ENCODE measurements at places on chromosomes 11 and 22. TPM values are rescaled to one million over a fixed set of nuclear protein-coding genes. Genes with fewer than 3 reads are reported as not detected.

ANKRD49 gene
- 7.6 TPM for total RNA-seq

MS4A6E gene
- total RNA-seq = not detected

GRCh38 chr11:94948070-94948617 is 25.2 kb downstream of the CWC15 start:
- H3K36me3 ChIP-seq = no peaks in the 10 kb centered on the region
- no peak overlapping the region for H3K27ac ChIP-seq
- H3K4me3 ChIP-seq = no peak overlapping the region
- DNase-seq = no peak

- H3K27ac ChIP-seq = no peak overlapping the region
- H3K27me3 ChIP-seq = no peaks in the 10 kb centered on the region
- no peak for DNase-seq
- no peak overlapping the region for H3K4me3 ChIP-seq
- peaks cover 11% of the 10 kb centered on the region for H3K4me1 ChIP-seq
Observed at GRCh38 chr22:24039046-24039445, 27.9 kb downstream of the CABIN1 start.

DNA sequence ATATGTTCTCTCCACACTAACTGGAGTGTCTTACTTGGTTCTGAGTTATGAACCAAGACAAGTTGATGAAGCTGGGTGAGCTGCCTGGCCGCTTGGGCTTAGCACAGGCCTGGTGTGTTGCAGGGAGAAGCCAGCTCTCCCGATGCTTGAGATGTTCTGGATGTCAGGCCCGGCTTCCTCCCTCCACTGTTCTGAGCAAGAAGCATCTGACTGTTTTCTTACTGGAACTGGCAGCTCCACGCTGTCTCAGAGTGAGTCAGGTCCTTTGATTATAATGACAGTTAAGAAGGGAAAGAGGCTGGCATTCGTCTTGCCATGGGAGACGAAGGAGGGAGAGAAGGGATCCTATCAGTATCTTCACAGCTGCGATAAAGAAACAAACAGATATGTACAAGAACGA is 46.5 kb upstream of the CRTAM start:
- peaks cover 15% of the 10 kb centered on the region for H3K36me3 ChIP-seq
- H3K27me3 ChIP-seq = no peaks in the 10 kb centered on the region
- no peak for DNase-seq
- peaks cover 8% of the 10 kb centered on the region for H3K4me1 ChIP-seq
- H3K4me3 ChIP-seq = no peak overlapping the region

DNA sequence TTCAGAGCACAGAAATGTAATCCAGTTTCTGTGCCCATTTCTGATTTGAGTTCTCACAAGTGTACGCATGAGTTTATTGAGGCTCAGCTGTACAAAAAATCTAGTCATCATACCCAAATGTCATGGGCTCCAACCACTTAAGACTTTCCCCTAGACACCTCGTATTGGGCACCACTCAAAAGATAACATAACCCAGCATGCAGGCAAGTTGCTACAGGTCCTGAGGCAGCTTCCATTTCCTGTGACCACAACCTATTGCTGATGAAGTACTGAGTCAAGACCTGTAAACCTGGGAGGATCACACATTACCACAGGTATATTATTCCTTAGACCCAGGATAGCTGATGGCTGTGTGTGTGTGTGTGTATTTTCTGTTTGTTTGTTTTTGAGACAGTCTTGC is 95.2 kb downstream of the MRTFA start:
- H3K4me1 ChIP-seq = no peaks in the 10 kb centered on the region
- no peaks in the 10 kb centered on the region for H3K36me3 ChIP-seq
- H3K4me3 ChIP-seq = no peak overlapping the region
- no peaks in the 10 kb centered on the region for H3K27me3 ChIP-seq
- DNase-seq = no peak

PDGFD gene
- 13.1 TPM for total RNA-seq

ATF4 gene
- total RNA-seq = 312 TPM

- H3K27ac ChIP-seq = no peak overlapping the region
- H3K27me3 ChIP-seq = no peaks in the 10 kb centered on the region
- H3K4me1 ChIP-seq = peaks cover 12% of the 10 kb centered on the region
- no peak overlapping the region for H3K4me3 ChIP-seq
Observed at GRCh38 chr11:111814557-111815320, 48.5 kb upstream of the PPP2R1B start.

DNA sequence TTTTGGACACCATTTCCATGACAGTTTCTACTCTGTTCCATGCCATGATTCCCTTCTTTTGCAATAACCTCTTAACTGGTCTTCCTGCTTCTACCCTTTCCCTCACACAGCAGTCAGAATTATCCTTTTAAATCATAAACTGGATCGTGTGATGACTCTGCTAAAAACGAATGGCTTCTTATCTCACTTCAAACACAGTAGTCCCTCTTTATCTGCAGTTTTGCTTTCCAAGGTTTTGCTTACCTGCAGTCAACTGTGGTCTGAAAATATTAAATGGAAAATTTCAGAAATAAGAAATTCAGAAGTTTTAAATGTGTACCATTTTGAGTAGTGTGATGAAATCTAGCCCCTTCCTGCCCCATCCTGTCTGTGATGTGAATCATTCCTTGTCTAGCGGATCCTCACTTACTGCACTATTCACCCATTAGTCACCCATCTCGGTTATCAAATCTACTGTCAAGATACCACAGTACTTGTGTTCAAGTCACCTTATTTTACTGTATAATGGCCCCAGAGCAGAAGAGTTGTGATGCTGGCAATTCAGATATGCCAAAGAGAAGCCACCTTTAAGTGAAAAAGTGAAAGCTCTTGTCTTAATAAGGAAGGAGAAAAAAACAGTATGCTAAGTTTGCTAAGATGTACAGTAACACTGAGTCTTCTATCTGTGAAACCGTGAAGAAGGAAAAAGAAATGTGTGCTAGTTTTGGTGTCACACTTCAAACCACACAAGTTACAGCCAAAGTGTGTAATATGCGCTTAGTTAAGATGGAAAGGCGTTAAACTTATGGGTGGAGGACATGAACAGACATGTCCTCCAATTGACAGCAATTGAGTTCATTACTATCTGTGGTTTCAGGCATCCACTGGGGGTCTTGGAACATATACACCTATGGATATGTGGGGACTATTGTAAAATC is 283.0 kb downstream of the DDX10 start:
- H3K27ac ChIP-seq = no peak overlapping the region
- DNase-seq = peak; percentile 18
- H3K4me3 ChIP-seq = no peak overlapping the region
- no peaks in the 10 kb centered on the region for H3K36me3 ChIP-seq

BAIAP2L2 gene
- 0.20 TPM for total RNA-seq

CABP4 gene
- total RNA-seq = 4.2 TPM

PHF21B gene
- not detected for total RNA-seq

DNA sequence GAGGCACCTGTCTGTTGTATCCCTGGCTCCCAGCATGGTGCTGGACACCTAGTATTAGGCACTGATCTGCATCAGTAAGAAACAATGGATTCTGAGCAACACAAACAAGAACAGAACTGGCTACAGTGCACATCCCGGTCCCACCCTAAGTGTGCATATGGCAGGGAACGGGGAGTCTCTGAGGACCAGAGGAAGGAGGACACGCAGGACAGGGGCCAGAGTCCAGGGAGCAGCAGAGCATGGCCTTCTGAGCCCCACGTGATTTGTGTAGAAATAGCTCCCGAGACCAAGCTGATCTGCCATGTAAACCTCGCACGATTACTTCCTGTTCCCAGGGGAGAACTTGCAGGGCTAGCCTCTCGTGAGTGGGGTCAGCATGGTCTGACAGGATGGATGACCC is 12.7 kb upstream of the SNX32 start:
- no peak overlapping the region for H3K27ac ChIP-seq
- no peaks in the 10 kb centered on the region for H3K36me3 ChIP-seq
- H3K27me3 ChIP-seq = no peaks in the 10 kb centered on the region
- no peaks in the 10 kb centered on the region for H3K4me1 ChIP-seq
- H3K4me3 ChIP-seq = no peak overlapping the region

DNA sequence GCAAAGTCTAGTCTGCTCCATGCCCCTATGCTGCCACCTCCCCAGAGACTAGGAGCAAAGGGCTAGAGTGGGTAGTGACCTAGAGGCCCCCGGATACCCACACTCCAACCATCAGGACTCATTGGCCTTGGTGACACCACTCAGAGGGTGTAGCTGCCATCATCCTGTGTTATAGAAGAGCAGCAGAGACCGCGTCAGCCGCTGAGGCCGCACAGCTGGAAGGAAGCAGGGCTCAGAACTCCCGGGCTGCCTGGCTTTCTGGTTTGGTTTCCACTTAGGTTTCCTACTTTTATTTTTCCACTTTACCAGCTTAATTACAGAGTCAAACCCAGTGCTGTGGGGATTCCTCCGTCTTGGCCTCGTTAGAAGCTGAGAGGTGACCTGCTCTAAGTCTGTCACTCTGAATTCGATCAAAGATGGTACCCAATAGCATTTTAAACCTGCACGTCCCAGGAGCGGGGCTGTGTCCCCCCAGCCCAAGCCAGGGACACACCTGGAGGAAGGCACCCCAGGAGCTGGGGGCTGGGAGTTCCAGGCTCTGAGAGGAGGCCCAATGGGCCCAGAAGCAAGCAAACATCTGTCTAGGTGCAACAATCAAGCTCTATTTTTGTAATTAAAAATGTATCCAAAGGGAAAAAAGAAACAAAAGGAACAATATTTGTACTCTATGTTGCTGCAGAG is 2.1 kb upstream of the CDKN1C start:
- H3K36me3 ChIP-seq = no peaks in the 10 kb centered on the region
- H3K27ac ChIP-seq = no peak overlapping the region
- no peak overlapping the region for H3K4me3 ChIP-seq
- H3K4me1 ChIP-seq = peaks cover 19% of the 10 kb centered on the region

- no peaks in the 10 kb centered on the region for H3K4me1 ChIP-seq
- H3K27ac ChIP-seq = no peak overlapping the region
- no peaks in the 10 kb centered on the region for H3K36me3 ChIP-seq
- no peaks in the 10 kb centered on the region for H3K27me3 ChIP-seq
- DNase-seq = no peak
- H3K4me3 ChIP-seq = no peak overlapping the region
Observed at GRCh38 chr22:43077121-43077877, 11.9 kb downstream of the TTLL1 start.

GDPD4 gene
- not detected for total RNA-seq

- no peaks in the 10 kb centered on the region for H3K4me1 ChIP-seq
- H3K27ac ChIP-seq = no peak overlapping the region
- no peaks in the 10 kb centered on the region for H3K27me3 ChIP-seq
Observed at GRCh38 chr11:11435635-11436034, 82.6 kb upstream of the CSNK2A3 start.

DNA sequence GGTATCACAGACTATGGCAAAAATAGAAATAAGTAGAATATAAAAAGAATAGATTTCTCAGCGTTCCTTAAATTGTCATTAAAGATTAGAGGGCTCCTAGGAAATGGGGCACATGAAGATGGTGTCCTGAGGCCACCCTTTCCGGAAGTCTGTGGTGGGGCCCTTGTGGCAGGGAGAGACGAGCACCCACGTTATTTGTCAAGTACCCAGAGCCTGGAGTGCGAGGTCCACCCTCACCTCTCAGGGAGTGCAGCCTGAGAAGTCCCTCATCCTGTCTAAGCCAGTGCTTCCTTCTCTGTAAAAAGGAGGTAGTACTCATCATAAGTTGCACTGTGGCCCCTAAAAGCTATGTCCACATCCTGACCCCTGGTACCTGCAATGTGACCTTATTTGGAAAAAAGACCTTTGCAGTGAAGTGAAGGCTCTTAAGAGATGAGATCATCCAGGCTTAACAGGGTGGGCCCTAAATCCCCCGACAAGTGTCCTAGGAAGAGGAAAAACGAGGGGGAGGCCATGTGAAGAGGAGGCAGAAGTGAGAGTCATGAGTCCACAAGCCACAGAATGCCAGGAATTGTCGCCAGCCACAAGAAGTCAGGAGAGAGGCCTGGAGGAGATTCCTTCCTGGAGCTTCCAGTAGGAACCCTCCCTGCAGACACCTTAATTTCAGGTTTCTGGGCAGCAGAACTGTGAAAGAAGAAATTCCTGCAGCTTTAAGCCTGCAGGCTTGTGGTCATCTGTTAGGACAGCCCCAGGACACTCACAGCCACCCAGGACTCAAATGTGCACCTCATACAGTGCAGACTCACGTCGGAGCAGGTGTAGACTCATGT is 76.8 kb upstream of the CCND1 start:
- DNase-seq = no peak
- H3K4me3 ChIP-seq = no peak overlapping the region
- no peaks in the 10 kb centered on the region for H3K27me3 ChIP-seq
- H3K27ac ChIP-seq = no peak overlapping the region
- H3K4me1 ChIP-seq = peaks cover 6% of the 10 kb centered on the region

- H3K36me3 ChIP-seq = no peaks in the 10 kb centered on the region
- H3K27me3 ChIP-seq = no peaks in the 10 kb centered on the region
- no peak overlapping the region for H3K4me3 ChIP-seq
Observed at GRCh38 chr22:45314054-45314721, 4.5 kb downstream of the FAM118A start.

APOL4 gene
- 2.6 TPM for total RNA-seq

- H3K4me3 ChIP-seq = no peak overlapping the region
- no peaks in the 10 kb centered on the region for H3K27me3 ChIP-seq
- H3K36me3 ChIP-seq = no peaks in the 10 kb centered on the region
- H3K4me1 ChIP-seq = no peaks in the 10 kb centered on the region
Observed at GRCh38 chr11:2664791-2665525, 34.8 kb downstream of the KCNQ1OT1 start.

OR52B6 gene
- total RNA-seq = not detected

DNA sequence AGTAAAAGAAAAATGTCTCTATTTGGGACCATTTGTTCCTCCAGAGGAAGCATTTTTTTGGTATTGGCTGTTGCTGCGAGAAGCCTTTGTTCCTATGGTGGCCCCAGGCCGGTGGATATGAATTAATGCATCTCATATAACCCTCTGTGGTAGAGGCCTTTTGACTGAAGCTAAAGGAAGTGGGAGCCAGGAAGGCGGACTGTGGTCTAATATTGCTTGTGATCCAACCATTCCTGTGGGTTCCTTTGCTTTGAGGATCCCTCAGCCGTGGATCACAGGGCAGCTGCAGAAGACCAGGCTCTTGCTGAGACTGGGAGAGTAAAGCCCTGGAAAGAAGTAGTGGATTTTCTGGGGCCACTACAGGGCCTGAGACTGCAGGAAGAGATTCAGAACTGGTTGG is 68.3 kb upstream of the NAV2 start:
- no peaks in the 10 kb centered on the region for H3K4me1 ChIP-seq
- no peak overlapping the region for H3K27ac ChIP-seq
- no peak for DNase-seq
- H3K27me3 ChIP-seq = no peaks in the 10 kb centered on the region

DNA sequence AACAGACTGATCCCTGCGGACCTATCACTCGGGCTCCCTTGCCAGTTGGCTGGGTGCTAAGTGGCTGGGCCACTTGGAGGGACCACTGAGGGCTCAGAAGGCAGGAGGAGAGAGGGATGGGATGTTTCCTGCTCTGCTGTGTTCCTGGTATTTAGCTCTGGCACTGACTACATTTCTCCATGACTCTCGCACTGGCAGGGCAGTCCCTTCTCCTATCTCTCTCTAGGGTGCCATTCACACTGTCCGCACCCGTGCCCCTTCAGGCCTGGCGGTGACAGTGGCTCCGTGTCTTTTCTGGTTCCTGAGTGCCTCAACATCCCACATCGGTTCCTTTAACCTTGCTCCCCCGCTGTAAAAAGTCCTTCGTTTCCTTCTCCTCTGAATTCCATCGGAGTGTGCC is 31.6 kb upstream of the CECR2 start:
- H3K27ac ChIP-seq = no peak overlapping the region
- no peaks in the 10 kb centered on the region for H3K4me1 ChIP-seq
- H3K27me3 ChIP-seq = peaks cover 2% of the 10 kb centered on the region
- no peaks in the 10 kb centered on the region for H3K36me3 ChIP-seq
- no peak overlapping the region for H3K4me3 ChIP-seq

All from endothelial cell of umbilical vein (primary cell).